SJSA1 (cell line): ENCODE measurements at places on chromosomes 3 and 15. TPM values are rescaled to one million over a fixed set of nuclear protein-coding genes. Genes with fewer than 3 reads are reported as not detected.

Gene CYP1A2
- not detected in 2 replicates for total RNA-seq

Gene LYZL4
- not detected in 2 replicates for total RNA-seq

Gene CD86
- total RNA-seq = not detected in 2 replicates

Gene PCSK6
- total RNA-seq = 0.44 and 1.7 TPM in 2 replicates

Gene NR2F2
- total RNA-seq = 9.8 and 14.0 TPM in 2 replicates

Gene PEX5L
- not detected in 2 replicates for total RNA-seq

Gene RASA2
- 16.3 and 24.8 TPM in 2 replicates for total RNA-seq

Gene CGNL1
- 3.2 and 3.8 TPM in 2 replicates for total RNA-seq

Gene CCDC174
- total RNA-seq = 15.9 and 16.9 TPM in 2 replicates

Gene UBE2E1
- total RNA-seq = 55.0 and 112 TPM in 2 replicates

Gene SERINC4
- total RNA-seq = not detected in 2 replicates

Gene PLSCR4
- total RNA-seq = 3.7 and 7.8 TPM in 2 replicates

Gene CPN2
- not detected in 2 replicates for total RNA-seq

Gene SI
- not detected in 2 replicates for total RNA-seq

Gene CLRN1
- not detected in 2 replicates for total RNA-seq

Gene GOLGA8S
- total RNA-seq = 0.05 TPM in 1 of 2 replicates, not detected in the other

Gene ARID3B
- total RNA-seq = 0.44 and 1.4 TPM in 2 replicates

Gene LSAMP
- not detected in 2 replicates for total RNA-seq

Gene MESP2
- not detected in 2 replicates for total RNA-seq

Gene PP2D1
- total RNA-seq = not detected in 2 replicates

Gene BCL6
- 2.8 TPM in 2 replicates for total RNA-seq

Gene PLCD1
- total RNA-seq = 2.9 and 4.8 TPM in 2 replicates

Gene CKMT1B
- not detected in 2 replicates for total RNA-seq

Gene SCN5A
- total RNA-seq = 1.6 and 4.1 TPM in 2 replicates

Gene SLC28A1
- not detected in 2 replicates for total RNA-seq

Gene CYP19A1
- not detected in 2 replicates for total RNA-seq

Gene TNNC1
- 18.2 and 32.1 TPM in 2 replicates for total RNA-seq

Gene FGF7
- total RNA-seq = 0.08 TPM in 1 of 2 replicates, not detected in the other

Gene PLXNB1
- total RNA-seq = 4.0 and 11.7 TPM in 2 replicates

Gene C3orf70
- total RNA-seq = 0.08 TPM in 1 of 2 replicates, not detected in the other

Gene LRRIQ4
- not detected in 2 replicates for total RNA-seq
